SIG-M5 (cell line): ENCODE measurements at places on chromosomes 4 and X.

DNA sequence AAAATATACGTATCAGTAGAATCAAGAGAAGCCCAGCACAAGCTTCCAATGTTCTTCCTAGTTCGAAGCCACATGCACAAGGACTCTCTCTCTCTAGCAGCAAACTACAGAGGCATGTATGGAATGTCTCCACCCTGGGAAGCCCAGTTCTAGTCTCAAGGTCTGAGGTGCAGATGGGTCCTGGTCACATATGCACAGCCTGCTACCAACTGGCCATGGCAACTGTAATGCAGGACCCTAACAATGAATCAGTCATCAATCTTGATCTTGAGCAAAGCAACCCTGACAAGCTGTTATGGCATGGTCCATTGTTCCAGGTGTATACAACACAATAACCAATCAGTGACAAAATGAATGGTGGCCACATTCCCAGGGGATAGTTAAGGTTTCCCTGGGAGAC is 55.8 kb downstream of the MBNL3 start:
- DNase-seq, result no peak

GRCh38 chr4:7518871-7519637 is 84.3 kb upstream of the PSAPL1 start:
- no peak for DNase-seq

GRCh38 chr4:82948647-82949204 is 48.2 kb downstream of the THAP9 start:
- no peak for DNase-seq

DNA sequence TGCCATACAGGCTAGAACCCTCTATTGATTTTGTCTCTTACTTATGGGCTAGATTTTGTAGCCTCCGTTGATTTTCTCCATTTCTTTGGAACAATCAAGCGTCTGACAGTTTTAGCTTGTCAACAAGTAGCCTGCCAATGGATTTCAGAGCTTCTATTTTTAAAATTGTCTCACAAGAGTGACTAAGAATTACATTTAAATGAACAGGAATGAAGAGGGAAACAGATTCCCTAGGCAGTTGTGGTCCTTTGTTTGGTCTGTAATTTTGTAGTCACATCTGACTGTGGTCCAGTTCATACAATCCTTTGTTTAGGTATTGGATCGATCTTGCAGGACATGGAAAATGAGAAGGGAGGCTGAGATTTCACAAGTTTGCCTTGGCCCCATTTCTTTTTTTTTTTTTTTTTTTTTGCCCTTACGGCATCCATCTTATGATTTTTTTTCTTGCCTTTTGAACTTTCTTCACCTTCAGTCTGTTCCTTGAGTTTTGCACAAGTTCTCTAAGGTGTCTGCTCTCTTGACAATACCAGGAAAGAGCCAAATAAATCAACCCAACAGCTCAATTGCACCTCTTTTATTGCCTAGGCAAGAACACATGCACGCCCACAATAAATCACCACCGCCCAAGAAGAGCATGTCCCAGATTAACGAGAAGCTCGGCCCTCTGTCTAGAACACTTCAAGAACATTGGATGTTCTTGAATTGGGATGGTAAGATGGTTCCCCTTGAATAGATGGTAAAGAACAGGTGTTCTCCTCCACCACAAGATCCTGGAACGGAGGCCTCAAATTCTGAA is 86.5 kb upstream of the EGFL6 start:
- no peak for DNase-seq

- DNase-seq, result no peak
Measured at GRCh38 chrX:56233100-56233499, 944 bp downstream of the KLF8 start.

DNA sequence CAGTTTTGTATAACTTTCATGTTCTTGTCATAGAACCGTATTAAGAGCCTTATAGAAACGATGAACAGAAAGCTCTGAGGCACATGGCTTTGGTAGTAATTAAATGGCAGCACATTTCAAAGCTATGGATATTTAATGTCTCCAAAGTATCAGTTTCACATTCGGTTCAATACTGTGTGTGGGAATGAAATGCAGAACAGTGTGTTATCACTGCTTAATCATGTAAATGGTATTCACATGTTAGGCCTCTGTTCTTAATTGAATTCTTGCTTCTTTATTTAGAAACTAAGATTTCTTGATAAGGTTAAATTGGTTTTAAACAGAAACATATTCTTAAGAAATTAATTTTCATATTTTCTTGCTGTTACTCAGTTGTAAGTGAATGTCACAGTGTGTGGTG is 701.0 kb upstream of the PITX2 start:
- DNase-seq, result no peak

GRCh38 chr4:174713181-174713580 is 115.9 kb downstream of the GLRA3 start:
- DNase-seq, result no peak

GRCh38 chr4:98778206-98778605 is 119.8 kb upstream of the TSPAN5 start:
- DNase-seq, result no peak

DNA sequence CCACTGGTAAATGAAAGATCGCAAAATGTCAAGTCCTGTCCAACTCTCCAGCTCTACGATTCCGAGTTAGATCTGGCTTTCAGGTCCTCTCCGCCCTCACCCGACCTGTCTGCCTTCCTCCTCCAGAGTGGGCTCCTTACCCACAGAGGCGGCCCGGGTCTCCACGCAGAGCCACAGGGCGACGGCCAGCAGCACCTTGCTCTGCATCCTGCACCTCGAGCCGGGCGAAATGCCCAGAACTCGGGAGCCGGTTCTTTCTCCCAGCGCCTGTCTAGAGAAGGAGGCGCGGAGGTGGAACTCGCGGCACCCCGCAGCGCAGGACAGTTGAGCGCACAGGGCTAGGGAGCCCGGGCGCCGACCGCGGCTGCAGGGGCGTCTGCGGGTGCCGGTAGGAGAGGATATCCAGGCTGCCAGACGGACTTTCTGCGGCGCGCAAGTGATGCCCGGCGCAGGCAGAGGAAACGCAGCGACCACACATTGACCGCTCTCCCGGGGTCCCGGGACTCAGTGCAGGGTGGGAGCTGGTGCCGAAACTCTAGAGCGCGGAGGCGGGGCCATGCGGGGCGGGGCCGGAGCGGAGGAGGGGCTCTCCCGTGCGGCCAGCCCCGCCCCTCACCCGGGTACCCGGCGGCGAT is at the start of gene KDR:
Gene KDR, minus strand, starts transcription at position 509 of the 635 bp plus-strand sequence. Its CDS starts 302 bp downstream, at position 207.
- DNase-seq, result no peak

DNA sequence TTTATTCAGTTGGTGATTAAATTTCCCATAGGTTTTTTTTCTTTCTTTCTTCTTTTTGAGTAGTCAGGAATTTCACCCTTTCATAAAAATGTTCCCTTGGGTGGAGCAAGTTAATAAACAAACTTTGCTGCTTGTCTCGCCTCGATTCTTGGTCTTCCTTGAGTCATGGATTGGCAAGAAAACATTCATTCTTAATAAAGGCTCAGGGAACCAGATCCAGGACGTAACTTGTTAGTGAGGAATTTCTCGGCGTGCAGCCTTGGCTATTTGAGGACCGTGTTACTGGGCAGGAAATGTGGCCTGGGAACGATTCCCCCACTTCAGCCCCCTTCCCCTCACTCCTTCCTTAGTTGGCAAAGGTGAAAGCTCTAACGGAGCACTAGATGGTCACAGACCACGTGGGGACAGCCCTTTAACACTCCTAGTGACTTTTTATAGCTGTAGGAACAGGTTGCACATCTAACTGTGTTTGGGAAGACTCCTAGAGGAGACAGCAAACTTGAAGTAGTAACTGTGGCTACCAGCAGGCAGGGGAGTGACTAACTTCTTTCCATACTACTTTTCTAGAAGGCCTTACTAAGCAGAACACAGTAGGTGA is 106.8 kb downstream of the UCHL1 start:
- DNase-seq, result no peak

- no peak for DNase-seq
Measured at GRCh38 chr4:98166731-98167041, 23.4 kb upstream of the STPG2 start.

- no peak for DNase-seq
Measured at GRCh38 chr4:78691971-78692821, 84.0 kb upstream of the BMP2K start.

DNA sequence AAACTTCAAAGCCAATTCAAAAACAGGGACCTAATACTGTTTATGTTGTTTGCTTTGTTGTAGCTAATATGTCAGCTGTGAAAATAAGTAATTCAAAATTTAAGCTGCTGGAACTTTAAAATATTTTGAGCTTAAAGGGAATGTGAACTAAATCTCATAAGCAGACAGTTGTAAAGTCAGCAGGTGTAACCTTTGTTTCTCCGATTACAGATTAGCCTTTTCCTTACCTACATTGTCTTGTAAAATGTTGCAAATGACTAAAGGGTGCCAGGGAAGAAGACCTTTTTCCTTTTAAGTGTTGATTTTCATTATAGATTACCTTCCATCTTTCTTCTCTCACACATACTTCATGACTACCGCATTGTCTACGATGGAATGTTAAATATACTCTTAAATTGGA is 405.1 kb downstream of the KCNIP4 start:
- no peak for DNase-seq

DNA sequence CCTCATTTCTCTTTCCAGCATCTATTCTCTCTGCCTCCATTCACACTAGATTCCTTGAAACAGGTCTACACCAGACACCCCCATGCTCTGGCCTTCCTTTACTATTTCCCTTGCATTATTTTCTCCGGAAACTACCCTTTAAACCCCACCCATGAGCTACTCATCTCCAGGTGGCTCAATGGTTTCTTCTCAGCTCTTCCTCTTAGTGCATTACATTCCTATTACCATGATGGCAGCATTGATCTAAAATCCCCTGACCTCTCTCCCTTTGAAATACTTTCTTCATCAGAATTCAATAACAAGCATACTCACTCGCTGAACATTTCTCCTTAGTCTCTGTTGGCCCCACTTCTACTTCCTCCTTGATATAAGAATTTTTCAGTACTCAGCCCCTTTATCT is 94.6 kb downstream of the SYNPO2 start:
- no peak for DNase-seq

DNA sequence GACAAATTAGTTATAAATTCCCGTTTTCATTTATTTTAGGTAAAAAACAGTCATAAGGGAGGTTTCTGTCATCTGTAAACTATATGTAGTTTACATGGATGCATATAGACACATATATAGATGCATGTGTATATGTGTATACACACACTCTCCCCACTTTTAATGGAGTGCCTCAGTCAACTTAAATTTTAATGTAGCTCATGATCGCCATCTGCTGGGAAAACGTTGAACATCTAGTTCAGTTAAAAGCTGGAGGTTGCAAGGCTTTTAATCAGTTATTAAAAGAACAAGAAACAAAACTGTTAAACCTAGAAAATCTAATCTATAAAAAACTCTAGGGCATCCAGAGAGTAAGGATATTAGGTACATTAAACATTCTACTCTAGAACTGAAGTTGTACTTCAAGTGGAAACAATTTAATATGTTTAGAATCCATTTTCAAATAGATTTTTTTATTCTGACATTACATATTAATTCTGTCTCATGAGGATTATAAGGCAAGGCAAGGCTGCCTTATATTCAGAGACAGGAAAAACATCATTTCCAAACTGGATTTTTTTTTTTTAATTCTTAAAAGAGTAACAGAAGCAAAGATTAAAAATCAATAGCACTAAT is 122.6 kb downstream of the SHISA3 start:
- no peak for DNase-seq

GRCh38 chr4:112916868-112917267 is 132.6 kb upstream of the ANK2 start:
- no peak for DNase-seq

GRCh38 chr4:73607375-73608033 is 12.7 kb downstream of the RASSF6 start:
- DNase-seq, result no peak

- DNase-seq, result no peak
Measured at GRCh38 chr4:109205186-109205585, 97.3 kb downstream of the COL25A1 start.
